Natural killer cell (primary cell): ENCODE measurements at places on chromosomes 13 and 19. TPM values are rescaled to one million over a fixed set of nuclear protein-coding genes. Genes with fewer than 3 reads are reported as not detected.

- H3K4me1 ChIP-seq: peaks cover 42% of the 10 kb centered on the region
- H3K27me3 ChIP-seq: no peaks in the 10 kb centered on the region
- H3K36me3 ChIP-seq: peaks cover 41% of the 10 kb centered on the region
- no peak overlapping the region for H3K4me3 ChIP-seq
- DNase-seq: no peak
- H3K27ac ChIP-seq: no peak overlapping the region
Observed at GRCh38 chr19:46368116-46368515, 21.2 kb downstream of the PPP5C start.

GRCh38 chr19:2949939-2950285 is 5.1 kb upstream of the ZNF77 start:
- H3K36me3 ChIP-seq: no peaks in the 10 kb centered on the region
- no peak for DNase-seq
- peaks cover 22% of the 10 kb centered on the region for H3K4me1 ChIP-seq

DNA sequence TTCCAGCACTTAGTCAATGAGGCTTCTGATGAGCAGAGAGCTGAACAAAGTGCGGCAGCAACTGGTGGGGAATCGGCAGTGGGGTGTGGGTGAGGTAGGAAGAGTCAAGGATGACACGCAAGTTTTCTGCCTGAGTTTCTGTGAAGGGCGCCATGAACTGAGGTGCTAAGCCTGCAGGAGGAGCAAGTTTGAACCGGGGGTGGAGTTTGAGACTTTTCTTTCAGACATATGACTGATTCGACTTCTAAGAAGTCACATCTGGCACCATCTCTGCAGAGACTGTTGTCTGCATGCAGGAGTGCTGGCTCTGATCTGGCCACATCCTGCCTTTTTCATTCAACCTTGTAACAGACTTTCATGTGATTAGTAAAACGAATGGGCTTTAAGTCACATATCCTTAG is 14.8 kb upstream of the GPI start:
- no peak overlapping the region for H3K4me3 ChIP-seq
- peak; percentile 91 for DNase-seq
- peaks cover 22% of the 10 kb centered on the region for H3K36me3 ChIP-seq
- peak overlapping the region; percentile 64 for H3K27ac ChIP-seq

Gene KLK1
- not detected for total RNA-seq

DNA sequence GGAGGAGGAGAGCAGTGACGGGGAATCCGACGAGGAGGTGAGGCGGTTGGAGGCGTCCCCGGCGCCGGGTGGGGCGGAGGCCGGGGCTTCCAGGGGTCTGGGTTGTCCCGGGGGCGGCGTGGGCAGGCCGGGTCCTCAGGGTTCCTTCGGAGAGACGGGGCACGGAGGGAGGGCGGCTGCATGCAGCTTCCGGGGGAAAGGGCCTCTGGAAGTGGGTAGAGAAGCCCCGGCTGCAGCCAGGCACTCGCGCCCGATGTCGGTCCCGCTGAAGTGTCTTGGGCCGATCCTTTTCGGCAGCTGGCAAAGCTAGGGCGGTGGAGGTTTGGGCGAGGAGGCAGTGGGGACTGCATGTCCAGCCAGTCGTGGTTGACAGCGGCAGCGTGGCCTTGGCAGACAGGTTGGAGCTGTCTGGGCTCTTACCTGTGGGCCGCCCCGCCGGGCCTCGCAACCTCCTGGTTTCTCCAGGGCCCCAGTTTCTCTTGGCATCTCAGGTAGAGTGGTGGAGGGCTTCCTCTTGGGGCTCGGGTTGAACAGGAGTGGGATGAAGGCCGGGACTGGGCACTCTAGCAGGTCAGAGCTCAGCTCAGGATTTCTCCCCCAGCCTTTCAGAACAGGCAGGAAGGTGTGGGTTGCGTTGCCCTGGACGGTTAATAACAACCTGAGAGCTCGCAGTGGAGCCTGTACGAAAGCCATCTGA is 690 bp downstream of the KMT2B start:
- H3K4me1 ChIP-seq: peaks cover 41% of the 10 kb centered on the region
- peak overlapping the region; percentile 49 for H3K4me3 ChIP-seq

DNA sequence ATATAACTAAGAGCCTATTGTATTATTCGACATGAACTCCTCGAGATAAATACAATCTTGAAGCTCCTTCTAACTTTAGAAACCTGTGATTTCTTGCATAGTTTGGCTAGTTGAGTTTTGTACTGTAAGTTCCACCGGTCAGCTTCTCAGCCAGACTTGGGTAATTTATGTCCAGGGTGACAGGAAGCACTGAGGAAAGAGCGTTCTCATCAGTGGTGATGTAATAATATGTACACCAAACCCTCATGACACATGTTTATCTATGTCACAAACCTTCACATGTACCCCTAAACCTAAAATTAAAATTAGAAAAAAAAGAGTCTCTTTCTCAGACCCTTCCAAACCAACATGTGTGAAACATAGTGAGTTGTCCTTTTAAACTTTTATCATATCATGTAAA is 205.7 kb downstream of the KCNRG start:
- no peaks in the 10 kb centered on the region for H3K27me3 ChIP-seq
- no peak overlapping the region for H3K4me3 ChIP-seq
- H3K4me1 ChIP-seq: peaks cover 7% of the 10 kb centered on the region
- no peak overlapping the region for H3K27ac ChIP-seq

- peaks cover 24% of the 10 kb centered on the region for H3K4me1 ChIP-seq
- no peak overlapping the region for H3K4me3 ChIP-seq
- peak; percentile 84 for DNase-seq
- no peak overlapping the region for H3K27ac ChIP-seq
Observed at GRCh38 chr13:51797664-51798488, 6.1 kb downstream of the DHRS12 start.

GRCh38 chr19:57382806-57383488 is 6.7 kb upstream of the ZNF548 start:
- DNase-seq: no peak
- H3K36me3 ChIP-seq: no peaks in the 10 kb centered on the region
- no peaks in the 10 kb centered on the region for H3K4me1 ChIP-seq
